Activated naive CD4-positive, alpha-beta T cell treated with anti-CD3 and anti-CD28 coated beads for 36 hours (primary cell): ENCODE measurements at places on chromosomes 13 and 19.

DNA sequence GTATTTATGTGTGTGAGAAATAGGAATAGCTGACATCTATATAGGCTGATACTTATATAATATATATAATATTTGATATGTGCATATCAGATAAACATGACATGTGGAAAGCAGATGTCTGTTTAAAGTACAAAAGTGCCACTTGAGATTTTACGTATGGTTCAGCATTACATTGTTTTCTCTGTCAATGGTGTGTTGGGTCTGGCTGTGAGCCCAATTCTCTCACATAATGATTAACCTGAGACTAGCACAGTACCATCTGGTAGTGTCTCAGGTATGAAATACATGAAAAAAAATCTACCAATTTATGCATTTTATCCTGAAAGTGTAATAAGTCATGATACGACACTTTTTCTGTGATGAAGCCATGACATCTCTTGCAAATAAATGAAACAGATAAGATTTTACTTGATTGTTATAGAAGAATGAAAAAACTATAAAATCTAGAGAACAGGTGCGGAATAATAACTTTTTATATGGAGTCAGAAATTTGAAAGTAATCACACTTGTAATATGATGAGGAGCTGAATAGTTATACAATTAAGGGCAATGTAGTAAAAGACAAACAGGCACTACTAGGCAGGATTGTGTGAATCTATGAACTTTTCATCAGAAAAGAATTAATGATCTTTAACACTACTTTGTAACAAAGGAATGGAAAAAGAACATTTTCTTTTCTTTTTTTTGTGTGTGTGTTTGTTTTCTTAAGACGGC lies 1405.0 kb downstream of the OLFM4 start:
- no peak for DNase-seq

GRCh38 chr19:33997690-33998089 lies 174.6 kb upstream of the LSM14A start:
- DNase-seq = no peak

GRCh38 chr13:30145709-30146367 lies 161.5 kb downstream of the KATNAL1 start:
- peak; percentile 77 for DNase-seq

DNA sequence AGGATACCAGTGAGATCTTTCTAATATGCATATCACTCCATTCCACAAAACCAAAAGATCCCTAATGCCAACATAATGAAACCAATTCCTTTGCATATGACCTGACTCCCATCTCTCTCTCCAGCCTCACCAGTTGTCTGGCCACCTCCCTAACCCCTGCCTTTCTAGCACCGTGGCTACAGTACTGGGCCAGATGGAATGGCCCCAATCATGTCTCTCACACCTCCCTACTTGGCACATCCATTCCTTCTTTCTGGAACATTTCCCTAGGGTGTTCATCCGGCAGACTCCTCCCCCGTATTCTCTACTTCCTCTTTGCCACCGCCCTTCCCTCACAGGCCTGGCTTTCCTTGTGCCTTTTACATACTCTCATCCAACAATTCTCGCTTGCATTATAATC lies 62.0 kb downstream of the GPALPP1 start:
- no peak for DNase-seq

GRCh38 chr19:7788933-7789323 lies 25.9 kb downstream of the CLEC4M start:
- no peak for DNase-seq

DNA sequence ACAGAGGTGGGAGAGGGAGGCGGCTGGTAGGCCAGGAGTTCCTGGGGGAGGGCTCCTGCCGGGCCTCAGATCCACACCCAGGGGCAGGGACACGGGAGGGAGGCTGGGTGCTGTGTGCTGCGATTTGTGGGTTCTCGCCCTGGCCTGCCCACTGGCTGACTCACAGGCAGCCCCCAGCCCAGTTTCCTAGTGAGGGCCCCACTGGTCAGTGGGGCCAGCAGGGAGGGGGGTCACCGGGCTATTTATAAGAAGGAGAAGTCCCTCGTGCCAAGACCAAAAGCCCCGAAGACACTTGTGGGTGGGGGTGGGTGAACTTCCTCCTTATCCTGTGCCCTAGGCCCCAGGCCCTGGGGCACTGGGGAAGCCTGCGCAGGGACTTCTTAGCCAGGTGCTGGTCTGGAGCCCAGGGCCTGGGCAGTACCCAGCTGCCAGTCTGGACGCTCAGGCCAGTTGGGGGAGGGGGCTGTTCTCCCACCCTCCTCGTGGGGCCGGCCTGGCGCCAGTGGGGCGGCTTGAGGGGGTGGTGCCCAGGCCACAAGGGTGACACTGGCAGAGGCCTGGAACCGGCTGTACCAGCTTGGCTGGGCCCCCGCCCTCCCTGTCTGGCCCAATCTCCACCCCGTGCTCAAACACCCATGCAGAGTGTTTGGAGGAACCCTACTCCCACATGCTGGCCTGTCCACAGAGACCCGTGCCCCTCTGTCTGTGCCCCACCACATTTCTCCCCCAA lies 5.0 kb upstream of the JUNB start:
- DNase-seq = no peak

DNA sequence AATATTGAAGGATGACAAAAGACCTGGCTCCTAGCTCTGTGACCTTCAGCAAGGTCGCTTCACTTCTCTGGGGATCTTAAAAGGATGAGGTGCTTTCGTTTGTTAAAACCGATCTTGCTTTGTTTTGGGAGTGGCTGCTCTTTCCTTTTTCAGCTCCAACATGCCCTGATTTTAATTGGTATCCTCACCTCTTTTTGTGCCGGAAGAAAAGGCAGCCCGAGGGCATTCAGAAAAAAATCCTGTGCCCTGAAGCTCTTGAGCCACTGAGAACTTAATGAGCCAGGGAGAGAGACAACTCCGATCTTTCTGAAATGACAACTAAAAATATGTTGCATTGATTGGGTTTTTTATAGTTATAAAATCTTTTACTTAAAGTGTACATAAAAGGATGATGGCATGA lies 19.4 kb downstream of the CLDN10 start:
- no peak for DNase-seq

- no peak for DNase-seq
These were observed 15.5 kb downstream of the APLP1 start for GRCh38 chr19:35883882-35884281.

- DNase-seq = no peak
These were observed 64.0 kb upstream of the MED4 start for GRCh38 chr13:48158915-48159314.

DNA sequence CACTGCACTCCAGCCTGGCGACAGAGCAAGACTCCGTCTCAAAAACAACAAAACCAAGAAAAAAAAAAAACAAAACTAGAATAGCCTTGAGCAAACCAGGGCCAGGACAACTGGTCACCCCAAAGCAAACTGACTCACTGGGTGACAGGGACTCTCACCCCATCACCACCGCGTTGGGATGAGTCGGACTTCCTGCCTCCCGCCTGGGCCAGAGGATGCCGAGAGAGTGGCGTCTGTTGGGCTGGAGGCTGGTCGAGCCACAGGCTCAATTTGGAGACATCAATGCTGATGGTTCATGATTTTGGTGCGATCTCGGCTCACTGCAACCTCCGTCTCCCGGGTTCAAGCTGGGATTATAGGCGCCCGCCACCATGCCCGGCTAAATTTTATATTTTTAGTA lies 11.6 kb downstream of the TMPRSS9 start:
- DNase-seq = no peak
